ENCODE measurements at places on chromosomes 12 and 14.

DNA sequence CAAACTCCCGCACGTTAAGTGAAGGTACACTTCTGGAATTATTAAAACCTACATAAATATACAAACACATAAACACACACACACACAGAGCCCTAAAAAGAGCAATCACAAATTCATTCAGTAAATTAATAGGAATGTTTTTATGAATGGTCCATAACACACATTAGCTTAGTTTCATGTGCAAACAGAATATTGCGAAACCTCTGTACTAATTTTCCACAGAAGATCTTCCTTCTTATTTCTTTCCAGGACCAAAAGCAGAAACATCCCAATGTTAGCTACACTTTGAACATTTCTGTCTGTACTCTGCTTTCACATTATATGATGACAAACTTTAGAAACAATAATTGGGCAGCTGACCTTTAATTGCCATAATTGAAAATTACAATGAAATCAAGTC is 101.6 kb downstream of the SOX5 start:
- DNase-seq: no peak

- no peak for DNase-seq
Observed at GRCh38 chr14:96297000-96297399, 41.0 kb downstream of the BDKRB1 start.

DNA sequence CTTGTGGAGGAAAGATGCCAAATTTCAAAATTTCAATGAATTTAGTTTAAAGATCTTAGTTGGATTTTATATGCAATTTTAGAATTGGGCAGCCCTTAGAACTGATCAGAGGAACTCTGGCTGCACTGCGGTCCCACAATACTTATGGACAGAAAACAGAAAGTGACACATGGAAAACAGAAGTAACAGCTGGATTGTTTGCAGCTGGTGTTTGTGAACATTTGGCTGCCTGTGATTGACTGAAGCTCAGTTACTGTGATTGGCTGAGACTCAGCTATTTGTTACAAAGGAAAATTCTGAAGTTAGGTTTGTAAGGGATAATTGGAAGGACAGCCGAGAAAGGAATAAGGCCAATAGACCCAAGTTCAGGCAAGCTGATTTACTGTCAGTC is 10.0 kb upstream of the KRT86 start:
- no peak for DNase-seq

- no peak for DNase-seq
Observed at GRCh38 chr12:57133916-57134315, 5.6 kb downstream of the LRP1 start.

DNA sequence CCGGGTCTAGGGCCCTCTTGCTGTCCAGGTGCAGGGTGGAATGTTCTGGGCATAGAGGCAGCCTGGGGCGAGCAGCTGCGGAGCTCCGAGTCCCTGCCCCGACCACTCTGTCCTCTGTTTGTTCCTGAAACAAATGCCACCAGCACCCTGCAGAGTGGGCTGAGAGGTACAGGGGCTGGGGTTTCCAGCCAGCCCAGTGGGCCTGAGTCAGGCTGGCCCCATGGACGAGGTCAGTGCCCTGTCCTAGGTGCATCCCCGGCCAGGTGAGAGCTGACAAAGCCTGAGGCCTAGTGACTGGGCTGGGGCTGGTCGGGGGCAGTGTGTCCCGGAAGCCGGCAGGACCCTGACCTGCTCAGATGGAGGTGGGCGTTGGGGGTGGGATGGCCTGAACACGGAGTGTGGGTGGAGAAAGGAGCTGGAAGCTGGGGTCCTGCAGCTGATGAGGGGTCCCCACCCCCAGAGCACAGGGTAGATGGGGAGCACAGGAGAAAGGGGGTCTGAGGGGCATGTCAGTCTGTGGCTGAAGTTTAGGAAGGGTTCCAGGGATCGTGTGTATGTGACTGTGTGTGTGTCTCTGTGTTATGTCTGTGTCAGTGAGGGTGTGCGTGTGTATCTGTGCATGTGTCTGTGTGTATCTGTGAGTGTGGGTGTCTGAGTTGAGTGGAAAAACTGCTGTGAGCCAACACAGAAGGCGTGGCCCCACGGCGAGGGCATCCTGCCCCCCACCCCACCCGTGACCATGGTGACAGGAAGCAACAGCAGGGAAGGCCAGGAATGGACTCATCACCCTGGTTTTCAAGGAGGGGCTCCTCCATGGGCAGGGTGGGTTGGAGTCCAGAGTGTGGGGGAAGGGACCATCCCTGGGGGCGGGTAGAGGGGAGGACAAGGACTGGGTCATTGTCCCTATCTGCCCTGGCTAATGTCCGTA is 2.4 kb upstream of the CRIP1 start:
- DNase-seq: no peak

DNA sequence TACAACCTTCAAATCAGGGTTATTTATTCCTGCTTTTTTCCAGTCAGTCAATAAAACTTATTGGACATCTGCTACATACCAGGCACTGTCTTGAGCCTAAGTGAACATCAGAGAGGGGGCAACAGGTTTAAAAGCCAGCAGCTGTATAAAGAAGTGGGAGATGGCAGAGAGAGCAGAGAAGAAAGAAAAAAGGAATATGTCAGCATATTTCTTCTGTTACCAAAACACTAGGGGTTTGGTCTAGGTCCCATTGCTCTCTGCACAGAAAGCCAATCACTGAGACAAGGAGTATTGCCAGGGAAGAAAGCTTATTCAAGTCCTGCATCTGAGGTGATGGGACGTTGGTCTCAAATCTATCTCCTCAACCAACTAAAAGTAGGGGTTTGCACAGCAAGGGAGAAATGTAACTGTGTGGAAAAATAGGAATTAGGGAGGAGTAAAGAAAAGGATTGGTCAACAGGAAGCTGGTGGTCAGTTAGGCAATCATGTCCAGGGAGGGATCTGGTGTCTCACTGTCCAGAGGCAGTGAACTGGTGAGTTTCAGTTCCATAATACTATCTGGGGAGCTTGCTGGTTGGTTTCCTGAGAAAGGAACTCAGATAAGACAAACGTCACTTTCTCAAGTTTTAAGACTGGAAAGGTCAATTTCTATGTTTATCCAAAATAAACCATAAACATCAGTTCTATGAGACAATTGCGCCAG is 107.5 kb downstream of the PHLDA1 start:
- DNase-seq: no peak

DNA sequence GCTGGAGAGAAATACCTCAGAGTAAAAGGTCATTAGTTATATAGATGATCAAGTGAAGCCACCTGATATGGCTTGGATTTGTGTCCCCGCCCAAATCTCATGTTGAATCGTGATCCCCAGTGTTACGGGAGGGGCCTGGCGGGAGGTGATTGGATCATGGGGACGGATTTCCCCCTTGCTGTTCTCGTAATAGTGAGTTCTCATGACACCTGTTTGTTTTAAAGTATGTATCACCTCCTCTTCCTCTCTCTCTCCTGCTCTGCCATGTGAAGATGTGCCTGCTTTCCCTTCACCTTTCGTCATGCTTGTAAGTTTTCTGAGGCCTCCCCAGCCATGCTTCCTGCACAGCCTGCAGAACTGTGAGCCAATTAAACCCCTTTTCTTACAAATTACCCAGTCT is 124.8 kb downstream of the FOXA1 start:
- DNase-seq: no peak

DNA sequence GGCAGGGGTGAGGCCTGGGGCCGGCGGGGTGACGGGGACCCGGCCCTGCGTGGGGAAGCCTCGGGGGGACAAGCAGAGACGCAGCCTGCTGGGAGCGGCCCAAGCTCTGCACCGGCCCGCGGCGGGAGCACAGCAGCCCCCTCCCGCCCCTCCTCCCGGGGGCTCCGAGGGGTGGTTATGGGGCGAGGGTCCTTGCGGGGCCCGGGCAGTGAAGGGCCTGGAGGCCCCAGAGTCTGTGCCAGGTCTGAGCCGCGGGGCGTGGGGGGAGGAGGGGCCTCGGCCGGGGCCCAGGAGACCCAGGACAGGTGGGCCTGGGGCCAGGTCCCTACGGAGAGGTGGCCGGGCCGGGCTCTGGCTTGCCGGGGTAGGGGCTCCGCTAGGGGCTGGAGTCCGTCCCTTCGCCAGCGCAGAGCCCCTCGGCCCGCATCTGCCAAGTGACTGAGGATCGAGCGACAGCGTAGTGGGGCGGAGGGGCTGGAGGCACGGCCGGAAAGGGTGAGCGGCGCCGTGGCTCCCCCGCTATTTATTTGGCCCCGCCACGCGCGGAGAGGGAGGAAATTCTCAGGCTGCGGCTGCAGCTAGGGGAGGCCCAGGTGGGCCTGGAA is 495 bp downstream of the TMEM121 start:
- DNase-seq: no peak

- no peak for DNase-seq
Observed at GRCh38 chr14:101061411-101062064, 158.0 kb upstream of the RTL1 start.

DNA sequence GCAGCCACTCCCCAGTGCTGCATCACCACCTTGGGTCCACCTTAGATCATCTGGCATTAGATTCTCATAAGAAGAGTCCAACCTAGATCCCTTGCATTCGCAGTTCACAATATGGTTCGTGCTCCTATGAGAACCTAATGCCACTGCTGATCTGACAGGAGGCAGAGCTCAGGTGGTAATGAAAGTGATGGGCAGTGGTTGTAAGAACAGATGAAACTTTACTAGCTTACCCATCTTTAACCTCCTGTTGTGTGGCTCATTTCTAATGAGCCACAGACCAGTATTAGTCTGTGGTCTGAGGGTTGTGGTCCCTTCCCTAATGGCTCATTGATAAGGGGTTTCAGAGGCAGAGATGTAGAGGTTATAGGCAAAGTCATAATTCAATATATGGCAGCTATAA is 615.9 kb upstream of the MIS18BP1 start:
- DNase-seq: no peak

DNA sequence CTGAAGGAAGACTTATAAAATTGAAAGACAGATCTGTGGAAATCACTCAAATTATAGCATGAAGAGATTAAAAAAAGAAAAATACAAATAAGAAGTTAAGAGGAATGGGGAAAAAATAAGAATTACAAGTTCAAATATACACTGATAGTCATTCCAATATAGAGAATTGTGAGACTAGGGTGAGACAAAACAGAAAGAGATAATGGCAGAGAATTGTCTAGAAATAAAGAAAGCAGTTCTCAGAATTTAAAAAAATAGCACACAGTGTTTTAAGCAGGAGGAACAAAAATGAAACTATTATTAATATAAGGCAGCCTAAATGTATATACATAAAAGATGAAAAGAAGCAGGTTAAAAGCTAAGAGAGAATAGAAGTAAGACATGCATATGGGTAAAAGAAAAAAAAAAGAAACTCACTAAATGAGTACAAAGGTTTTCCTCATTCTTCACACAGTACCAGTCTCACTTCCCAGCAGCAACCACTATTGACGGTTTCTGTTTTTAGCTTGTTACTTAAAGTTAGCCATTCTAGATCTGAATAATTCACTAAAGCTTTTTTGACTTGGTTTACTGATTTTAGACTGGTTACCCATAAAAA is 31.1 kb downstream of the SLC38A4 start:
- DNase-seq: no peak

- no peak for DNase-seq
Observed at GRCh38 chr14:44657696-44658388, 150.8 kb upstream of the FSCB start.

DNA sequence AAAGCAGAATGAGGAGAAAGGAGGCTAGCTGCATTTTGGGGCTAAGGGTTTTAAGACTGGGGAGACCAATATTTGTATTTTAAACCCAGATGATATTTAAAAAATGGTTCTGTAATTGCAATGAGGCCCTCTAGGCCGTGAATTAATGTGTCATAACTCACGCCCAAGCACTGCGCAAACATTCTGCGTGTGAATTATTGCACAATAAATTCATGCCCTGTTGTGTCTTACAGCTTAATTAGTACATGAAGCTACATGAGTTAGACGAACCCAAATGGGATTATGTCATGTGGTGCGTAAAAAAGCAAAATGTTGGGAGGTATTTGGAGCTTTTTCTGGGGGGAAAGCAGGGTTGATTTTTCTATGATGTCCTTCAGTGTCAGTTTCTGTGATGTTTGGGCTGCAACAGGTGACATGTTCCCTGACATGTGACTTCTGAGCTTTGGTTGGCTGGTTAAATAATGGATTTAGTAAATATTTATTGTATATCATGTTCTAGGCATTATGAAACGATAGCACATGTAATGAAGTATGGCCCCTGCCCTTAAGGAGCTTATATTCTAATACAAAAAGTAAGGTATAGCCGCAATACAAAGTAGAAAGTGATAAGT is 30.4 kb upstream of the CISTR start:
- no peak for DNase-seq

DNA sequence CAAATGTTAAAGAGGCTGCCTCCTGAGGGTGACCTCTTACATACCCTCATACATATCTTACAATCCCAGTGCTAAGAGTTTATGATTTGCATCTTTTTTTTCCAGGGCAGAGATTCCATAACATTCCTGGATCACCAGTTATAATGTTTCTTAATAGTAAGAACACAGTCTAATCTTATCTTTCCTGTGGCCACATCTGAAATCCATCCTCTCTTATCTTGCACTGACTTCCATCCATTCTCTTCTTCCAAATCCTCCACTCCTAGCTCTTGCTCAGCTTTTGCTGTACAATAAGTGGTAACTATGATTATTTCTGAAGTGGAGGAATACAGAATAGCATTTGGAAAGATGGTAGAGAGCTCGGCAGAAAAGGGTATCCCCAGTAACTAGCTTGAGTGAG is 6.3 kb downstream of the CALCOCO1 start:
- no peak for DNase-seq

DNA sequence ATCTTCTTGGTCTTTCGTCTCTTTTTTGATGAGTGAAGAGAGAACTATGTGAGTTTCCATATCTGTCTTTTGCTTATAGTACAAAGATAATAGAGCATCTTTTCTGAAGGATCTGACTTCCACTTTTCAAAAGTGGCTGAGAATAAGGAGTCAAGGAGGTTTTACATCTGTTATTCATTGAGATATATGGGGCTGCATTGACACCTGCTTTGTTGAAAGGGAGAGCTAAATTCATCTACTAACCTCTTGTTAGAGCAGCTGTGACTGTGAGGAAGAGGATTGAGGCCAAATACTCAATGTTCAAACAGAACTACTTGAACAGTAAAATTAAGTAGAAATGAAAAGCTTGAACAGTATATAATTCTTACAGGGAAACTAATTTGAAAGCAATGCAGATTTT is 130.2 kb upstream of the ATP2B1 start:
- no peak for DNase-seq

GRCh38 chr12:109949089-109949488 is 47.1 kb downstream of the GIT2 start:
- DNase-seq: no peak

DNA sequence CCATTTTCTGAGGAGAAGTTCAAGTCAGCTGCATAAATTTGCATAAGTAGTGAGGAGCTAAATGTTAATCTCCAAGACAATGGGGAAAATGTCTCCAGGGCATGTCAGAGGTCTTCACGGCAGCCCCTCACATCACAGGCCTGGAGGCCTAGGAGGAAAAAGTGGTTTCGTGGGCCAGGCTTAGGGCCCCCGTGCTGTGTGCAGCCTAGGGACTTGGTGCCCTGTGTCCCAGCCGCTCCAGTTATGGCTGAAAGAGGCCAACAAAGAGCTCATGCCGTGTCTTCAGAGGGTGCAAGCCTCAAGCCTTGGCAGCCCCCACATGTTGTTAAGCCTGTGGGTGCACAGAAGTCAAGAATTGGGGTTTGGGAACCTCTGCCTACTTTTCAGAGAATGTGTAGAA is 41.9 kb upstream of the RD3L start:
- no peak for DNase-seq
